ENCODE measurements at places on chromosomes 3 and 15.

- DNase-seq = no peak
Measured at GRCh38 chr3:133540896-133541674, 32.4 kb upstream of the CDV3 start.

DNA sequence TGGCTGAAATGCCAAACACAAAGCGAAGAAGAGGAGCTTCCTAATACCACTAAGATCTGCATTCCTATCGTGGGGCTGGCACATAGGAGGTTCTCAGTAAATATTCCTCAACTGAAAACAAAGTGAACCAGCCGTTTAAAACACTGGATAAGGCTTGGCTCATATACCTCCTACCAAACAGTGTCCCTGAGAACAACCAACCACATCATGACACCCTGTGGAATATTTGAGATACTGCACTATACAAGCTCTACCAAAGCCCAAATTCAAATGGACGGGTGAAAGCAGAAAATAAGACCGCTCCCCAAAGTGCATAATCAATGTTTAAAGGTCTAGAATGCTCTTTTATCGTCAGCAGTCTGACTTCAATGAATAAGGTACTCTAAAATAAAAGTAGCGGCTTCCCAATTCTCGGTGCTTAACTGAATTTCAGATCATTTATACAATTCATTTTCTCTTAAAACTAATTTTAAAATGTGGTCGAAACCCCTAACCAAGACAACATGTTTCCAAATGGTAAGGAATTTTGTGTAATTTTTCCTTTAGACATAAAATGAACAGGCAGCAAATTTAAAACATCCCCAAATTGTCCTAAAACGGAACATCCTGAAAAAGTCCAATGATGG is 425.8 kb downstream of the ERC2 start:
- peak; percentile 5 for DNase-seq

GRCh38 chr3:73848173-73848906 is 223.6 kb upstream of the PDZRN3 start:
- DNase-seq = no peak

DNA sequence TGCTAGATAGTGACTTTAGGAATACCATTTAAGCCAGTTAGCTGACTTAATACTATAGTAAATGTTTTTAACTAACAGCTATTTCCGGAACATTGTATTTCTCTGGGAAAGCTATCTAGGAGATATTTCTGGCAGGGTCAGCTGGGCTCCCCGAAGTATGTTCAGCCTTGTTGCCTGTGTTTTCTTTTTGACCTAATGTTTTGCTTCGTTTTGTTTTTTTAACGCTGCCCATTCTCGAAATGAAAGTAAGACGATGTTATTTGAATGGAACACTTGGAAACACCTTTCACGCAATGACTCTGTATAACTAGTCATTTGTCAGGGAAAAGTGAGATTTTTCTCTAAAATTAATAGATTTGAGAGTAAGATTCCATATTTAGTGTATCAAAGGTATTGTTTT is 702.9 kb upstream of the NAALADL2 start:
- DNase-seq = no peak

GRCh38 chr15:92663250-92663951 is 7.8 kb upstream of the FAM174B start:
- DNase-seq = no peak

DNA sequence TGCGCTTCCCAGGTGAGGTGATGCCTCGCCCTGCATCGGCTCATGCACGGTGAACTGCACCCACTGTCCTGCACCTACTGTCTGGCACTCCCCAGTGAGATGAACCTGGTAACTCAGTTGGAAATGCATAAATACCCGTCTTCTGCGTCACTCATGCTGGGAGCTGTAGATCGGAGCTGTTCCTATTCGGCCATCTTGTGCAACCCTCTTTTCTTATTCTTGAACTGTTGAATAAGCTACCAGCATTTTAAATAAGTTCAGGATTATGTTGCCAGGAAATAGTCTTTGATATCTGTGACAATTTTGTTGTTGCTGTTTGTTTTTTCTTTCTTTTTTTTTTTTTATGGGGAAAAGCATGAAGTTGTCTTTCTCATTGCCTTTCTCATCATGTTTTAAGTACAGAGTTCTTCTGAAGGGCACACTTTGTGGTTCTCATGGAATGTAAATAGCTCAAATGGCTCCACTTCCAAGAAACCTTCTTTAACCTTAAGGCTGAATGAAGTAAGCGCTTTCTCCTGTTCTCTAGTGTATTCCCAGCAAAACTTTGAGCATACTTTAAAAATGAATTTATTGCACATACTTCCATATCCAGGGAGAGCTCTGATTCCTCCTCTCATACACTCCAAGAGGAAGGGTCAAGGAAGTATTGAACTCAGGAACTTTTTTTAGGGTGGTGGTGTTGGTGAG is 468.0 kb upstream of the TBL1XR1 start:
- peak; percentile 34 for DNase-seq
